ENCODE measurements at places on chromosomes 2 and 18.

DNA sequence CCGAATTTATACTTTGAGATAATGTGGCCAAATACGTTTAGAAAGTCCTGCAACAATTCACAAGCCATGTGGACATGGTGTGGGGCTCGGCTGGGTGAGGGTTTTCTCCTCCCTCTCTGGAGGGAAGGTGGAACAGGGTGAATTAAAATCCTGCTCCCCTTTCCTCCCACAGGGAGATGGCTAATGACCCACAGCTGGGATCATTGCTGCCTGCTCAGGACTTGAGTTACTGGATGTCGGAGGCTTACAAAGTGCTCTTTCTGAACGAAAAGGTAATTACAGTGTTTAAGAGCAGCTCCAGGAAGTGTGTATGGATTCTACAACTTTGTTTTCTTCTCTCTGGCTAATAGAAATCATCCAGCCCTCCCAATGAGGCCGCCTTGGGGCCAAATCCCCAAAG lies 97.9 kb upstream of the ALKAL2 start:
- DNase-seq: no peak

DNA sequence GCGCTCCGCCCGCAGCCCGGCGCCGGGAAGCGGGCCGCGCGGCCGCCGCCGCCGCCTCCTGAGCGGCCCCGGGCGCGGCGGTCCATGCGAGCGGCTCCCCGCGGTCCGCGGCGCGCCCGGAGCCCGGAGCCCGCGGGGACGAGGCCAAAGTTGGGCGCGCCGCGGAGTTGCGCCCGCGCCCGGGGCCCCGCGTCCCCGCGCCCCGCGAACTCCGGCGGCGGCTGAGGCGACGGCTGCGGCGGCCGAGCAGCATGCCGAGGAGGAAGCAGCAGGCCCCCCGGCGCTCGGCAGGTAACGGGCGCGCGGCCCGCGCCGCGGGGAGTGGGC lies 992 bp downstream of the TSHZ1 start:
- no peak for DNase-seq

- no peak for DNase-seq
Observed at GRCh38 chr18:47151439-47151838, 1.1 kb upstream of the HDHD2 start.

DNA sequence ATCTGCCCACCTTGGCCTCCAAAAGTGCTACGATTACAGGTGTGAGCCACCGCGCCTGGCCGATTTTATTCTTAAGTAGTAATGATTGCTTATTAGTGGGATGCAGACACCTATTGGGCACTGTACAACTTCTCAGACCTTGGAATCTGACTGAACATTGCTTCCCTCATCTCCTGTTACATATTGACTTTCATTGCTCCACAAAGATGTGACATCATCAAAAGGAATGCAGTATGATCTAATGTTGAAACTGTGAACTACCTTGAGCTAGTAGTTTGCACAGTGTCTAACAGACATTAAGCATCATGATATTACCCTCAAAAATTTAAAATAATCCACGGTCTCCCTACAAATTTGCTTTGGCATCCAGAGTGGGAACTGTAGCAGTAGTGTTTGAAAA lies 109.8 kb upstream of the SIX2 start:
- no peak for DNase-seq

GRCh38 chr2:41859615-41860514 lies 188.0 kb upstream of the PKDCC start:
- no peak for DNase-seq

DNA sequence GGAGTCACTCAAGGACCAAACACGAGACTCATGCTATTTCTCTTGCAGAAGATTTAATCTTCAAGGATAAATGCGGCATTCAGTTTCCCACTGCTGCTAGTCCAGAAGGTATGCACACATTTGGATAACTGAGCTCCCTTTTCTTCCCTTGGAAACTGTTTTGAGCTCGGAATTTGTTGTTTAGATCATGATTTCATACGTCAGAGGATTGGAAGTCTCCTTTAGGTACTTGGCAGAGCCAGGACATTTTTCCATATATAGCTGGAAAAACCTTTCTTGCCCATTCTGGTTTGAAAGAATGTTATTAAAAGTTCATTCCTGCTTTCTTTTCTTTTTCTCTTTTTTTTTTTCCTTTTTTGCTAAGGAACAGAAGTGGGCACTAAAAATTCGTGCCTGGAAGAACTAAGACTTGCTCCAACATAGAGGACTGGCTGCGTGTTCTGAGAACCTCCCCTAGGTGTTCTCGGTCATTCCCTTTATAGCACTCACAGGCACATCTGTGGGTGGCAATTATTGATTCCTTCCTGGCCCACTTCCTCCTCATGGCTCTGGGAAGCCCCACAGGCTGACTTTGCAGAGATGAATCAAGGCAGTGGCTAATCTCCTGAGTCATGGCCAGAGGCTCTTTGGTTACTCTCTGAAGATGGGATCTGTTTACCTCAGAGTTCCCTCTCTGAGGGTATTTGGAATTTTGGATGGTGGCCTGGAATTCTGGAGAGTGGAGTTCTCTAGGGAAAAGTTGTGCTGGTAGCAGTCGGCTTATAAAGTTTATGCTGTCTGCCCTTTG lies 104.8 kb downstream of the PLCL1 start:
- DNase-seq: no peak

DNA sequence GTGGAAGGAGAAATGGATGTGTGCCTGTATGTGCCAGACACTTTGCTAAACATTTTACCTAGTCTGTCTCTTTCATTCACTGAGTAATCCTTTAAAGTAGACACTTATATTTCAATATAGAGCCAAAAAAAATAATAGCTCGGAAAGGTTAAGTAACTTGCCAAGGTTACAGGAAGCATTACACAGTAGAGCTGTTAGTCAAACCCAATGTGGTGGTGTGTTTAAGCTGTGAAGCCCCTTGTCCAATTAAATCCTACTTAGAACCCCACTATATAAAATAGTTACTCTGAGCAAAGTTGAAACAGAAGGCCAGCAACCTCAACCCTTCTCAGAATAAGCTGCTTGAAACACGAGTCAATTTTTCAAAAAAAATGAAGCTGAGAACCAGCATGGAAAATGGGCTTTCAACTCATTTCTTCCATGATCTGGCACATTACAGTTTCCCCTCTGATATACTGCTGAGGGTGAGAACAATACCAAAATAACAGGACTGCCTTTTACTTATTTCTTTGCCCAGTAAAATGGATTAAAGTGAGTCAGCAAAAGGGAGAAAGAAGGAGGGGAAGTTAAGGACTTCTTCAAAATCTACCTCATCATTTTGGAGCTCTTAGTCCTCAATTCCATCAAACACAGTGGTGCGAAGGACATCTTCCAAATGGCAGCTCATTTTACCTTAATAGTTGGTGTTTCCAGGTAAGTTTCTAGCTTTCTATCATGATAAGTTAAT lies 7.9 kb downstream of the RDH14 start:
- DNase-seq: no peak

- no peak for DNase-seq
Observed at GRCh38 chr2:101961338-101962191, 30.2 kb upstream of the IL1R2 start.

GRCh38 chr2:117128461-117128860 lies 686.0 kb upstream of the DDX18 start:
- no peak for DNase-seq

- DNase-seq: no peak
Observed at GRCh38 chr2:19425419-19425818, 67.0 kb upstream of the OSR1 start.

GRCh38 chr2:218202266-218202665 lies 14.7 kb upstream of the ARPC2 start:
- DNase-seq: no peak

DNA sequence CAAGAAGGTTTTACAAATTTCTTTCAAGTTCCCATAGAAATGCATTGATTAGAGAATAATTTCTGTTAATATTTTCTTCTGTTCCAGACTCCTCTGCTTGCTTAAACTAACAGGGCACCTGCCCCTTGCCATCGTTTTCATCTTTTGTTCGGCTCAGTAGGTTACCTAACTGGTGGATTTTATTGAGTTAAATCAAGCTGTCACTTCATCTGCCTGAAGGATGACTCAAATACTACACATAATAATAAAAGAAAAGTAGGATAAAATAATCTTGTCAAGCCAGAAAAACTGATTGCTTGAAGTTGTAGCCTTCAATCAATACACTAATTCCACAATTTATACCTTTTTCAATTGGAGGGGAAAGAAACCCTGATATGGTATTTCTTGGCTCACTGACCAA lies 234.0 kb downstream of the NR4A2 start:
- DNase-seq: no peak

DNA sequence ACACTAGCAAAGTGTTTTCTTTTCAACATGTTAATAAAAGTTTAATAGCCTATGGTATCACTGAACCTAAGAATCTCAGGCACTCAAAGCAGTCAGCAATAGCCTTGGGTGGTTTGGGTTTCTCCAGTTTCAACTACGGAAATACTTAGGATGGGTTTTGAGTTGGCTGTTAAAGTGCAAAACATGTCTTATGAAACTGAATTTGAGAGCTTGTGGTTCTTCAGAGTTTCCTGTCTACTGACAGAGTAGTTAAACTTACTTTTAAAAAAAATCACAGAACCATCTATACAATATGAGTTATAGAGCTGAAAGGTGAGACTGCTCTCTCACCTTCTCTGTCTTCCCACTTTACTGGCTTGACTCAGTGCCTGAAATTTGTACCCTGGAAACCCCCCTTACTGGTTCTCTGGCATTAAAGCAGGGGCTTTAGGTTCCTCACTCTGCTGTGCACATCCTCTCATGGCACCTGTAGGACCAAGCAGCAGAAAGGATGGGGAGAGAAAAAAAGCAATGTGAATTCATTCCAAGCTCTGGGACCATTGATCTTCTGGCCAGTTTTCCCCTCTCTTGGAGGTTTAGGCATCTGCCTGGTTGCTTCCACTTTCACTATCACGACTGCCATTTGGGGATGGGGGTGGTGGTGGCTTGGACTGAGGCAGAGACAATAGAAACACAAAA lies 18.1 kb downstream of the CCDC141 start:
- DNase-seq: no peak

GRCh38 chr18:55220523-55220922 lies 261.3 kb upstream of the CCDC68 start:
- no peak for DNase-seq

GRCh38 chr2:27445155-27445554 lies 3.0 kb downstream of the KRTCAP3 start:
- DNase-seq: no peak

GRCh38 chr18:27483276-27483675 lies 298.2 kb upstream of the CHST9 start:
- DNase-seq: no peak

GRCh38 chr2:178994264-178994663 lies 55.7 kb downstream of the CCDC141 start:
- no peak for DNase-seq

GRCh38 chr18:3855966-3856365 lies 406.0 kb downstream of the TGIF1 start:
- DNase-seq: no peak

DNA sequence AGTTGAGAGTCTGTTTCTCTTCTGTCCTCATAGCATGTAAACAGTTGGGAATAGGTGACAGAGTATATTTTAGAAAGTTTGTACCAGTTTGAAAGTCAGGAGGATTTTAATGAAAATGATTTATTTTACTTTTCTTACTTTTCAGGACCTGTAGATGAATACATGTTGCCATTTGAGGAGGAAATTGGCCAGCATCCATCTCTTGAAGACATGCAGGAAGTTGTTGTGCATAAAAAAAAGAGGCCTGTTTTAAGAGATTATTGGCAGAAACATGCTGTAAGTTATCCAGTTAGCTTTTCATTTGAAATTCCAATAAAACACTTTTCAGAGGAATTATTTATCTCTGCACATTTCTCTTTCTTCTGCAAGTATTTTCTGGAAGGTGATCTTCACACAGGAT lies 81.1 kb downstream of the ACVR2A start:
- DNase-seq: no peak

DNA sequence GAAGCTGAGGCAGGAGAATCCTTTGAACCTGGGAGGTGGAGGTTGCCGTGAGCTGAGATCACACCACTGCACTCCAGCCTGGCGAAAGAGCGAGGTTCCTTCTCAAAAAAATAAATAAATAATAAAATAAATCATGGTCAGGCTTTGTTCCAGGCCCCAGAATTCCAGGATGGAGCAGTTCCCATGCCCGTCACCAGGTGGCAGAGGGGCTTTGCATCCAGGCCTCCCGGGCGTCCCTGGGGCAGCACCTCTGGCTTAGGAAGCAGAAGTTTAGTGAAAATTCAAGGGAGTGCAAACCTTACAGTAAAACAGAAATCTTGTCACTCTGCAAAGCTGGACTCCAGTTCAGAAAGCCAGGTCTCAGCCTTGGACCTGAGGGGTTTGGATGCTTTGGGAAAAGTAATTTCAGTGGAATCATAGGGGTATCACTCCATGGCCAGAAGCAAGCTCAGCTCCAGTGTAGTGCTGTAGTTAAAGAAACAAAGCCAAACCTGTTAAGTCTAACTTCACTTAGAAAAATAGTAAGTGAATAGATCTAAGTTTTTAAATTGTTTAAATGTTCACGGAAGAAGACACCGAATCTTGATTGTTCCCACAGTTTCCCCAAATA lies 512.7 kb downstream of the CMPK2 start:
- no peak for DNase-seq

- DNase-seq: no peak
Observed at GRCh38 chr18:76805221-76805620, 17.1 kb upstream of the ZNF236 start.

GRCh38 chr2:46922606-46923005 lies 7.0 kb upstream of the MCFD2 start:
- no peak for DNase-seq

- DNase-seq: no peak
Observed at GRCh38 chr2:705971-706511, 28.8 kb upstream of the TMEM18 start.

DNA sequence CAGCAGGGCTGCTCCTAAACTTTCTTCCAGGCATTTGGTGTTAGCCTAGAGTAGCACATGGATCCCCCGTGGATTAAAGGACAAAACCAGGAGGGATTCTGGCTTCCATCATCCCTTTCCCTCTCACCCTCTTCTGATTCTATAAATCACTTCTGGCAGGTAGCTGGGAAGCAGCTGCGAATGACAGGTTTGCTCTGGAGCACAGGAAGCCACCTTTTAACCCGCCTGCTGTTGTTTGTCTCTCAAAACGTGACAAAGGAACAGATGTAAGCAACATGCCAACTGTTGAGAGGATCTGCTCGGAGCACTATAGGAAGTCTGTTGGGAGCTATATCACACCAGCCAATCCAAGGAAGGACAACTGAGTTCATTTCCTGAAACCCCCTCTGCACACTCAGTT lies 101.9 kb downstream of the ACTR2 start:
- no peak for DNase-seq

- DNase-seq: no peak
Observed at GRCh38 chr2:82275599-82275998, 1971.0 kb upstream of the LRRTM1 start.

Data from activated naive CD4-positive, alpha-beta T cell (primary cell).